Osteoblast (primary cell): ENCODE measurements at places on chromosomes 13 and 19. TPM values are rescaled to one million over a fixed set of nuclear protein-coding genes. Genes with fewer than 3 reads are reported as not detected.

DNA sequence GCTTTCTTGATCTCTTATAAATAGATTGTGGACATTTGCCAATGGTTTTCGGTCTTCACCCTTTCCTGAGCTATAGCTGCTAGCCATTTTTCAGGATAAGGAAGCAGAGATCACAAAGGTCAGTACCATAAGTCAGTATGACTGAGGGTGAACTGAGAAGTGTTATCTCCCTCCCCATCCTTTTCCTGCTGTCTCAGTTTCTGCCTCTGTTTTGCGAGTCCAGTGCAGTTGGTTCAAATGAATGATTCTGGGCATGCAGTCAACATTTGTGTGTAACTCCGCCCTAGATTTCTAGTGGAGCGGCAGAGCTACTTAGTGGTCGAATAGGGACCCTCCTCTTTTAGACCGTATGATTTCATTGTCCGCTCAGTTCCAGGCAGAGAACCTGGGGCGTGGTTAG lies 460.8 kb upstream of the ARGLU1 start:
- DNase-seq, result no peak
- no peaks in the 10 kb centered on the region for H3K27me3 ChIP-seq
- H3K4me1 ChIP-seq, result no peaks in the 10 kb centered on the region
- H3K27ac ChIP-seq, result no peak overlapping the region
- H3K4me3 ChIP-seq, result no peak overlapping the region

DNA sequence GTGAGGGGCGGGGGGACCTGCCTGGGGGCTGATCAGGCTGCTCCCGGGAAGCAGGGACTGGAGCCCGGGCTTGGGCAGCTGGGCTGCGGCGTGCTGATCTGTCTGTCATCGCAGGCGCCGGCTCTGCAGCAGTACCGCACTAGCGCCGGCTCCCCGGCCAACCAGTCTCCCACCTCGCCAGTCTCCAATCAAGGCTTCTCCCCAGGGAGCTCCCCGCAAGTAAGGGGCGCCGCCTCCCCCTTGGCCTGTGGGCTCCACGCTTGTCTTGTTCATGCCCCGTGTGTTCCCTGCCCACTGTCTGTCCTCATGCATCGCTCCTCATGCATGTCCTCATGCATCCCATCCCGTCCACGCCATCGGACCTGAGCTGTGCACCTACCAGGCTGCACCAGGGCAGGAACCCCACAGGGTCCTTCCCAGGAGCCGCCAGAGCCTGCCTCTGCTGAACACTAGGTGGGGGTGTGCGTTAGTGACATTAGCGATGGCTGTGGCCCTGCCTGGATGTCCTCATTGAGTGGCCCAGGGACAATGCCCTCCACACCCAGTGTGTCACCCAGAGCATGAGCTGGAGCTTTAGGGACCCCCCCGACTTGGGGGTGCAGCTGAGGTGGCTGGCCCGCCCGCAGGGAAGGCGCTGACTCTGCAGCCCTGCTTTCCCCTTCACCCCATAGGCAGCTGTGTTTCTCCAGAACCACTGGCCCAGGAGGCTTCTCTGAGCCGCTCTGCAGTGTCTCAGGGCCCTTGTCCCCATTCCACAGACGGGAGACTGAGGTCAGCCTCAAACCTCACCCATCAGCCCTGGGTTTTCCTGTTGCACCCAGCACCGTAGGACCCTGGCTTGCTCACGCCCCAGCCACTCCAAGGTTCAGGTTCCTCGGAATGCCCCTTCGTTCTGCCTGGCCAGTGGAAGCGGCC lies 19.5 kb downstream of the COMP start:
- no peaks in the 10 kb centered on the region for H3K27me3 ChIP-seq
- H3K4me1 ChIP-seq, result peaks cover 11% of the 10 kb centered on the region
- DNase-seq, result peak; percentile 71
- no peak overlapping the region for H3K4me3 ChIP-seq
- H3K27ac ChIP-seq, result no peak overlapping the region

GRCh38 chr19:36266375-36266961 lies 51.6 kb downstream of the ZNF146 start:
- H3K27me3 ChIP-seq, result no peaks in the 10 kb centered on the region
- H3K4me1 ChIP-seq, result no peaks in the 10 kb centered on the region
- no peak overlapping the region for H3K27ac ChIP-seq
- peak; percentile 76 for DNase-seq

GRCh38 chr19:46481947-46482346 lies 10.6 kb upstream of the PNMA8A start:
- no peaks in the 10 kb centered on the region for H3K36me3 ChIP-seq
- peaks cover 27% of the 10 kb centered on the region for H3K4me1 ChIP-seq
- DNase-seq, result peak; percentile 92
- H3K27me3 ChIP-seq, result no peaks in the 10 kb centered on the region
- peak overlapping the region; percentile 81 for H3K27ac ChIP-seq

GRCh38 chr19:35478794-35479677 lies 11.2 kb downstream of the KRTDAP start:
- no peak overlapping the region for H3K4me3 ChIP-seq
- no peak for DNase-seq
- H3K4me1 ChIP-seq, result no peaks in the 10 kb centered on the region
- no peaks in the 10 kb centered on the region for H3K36me3 ChIP-seq
- no peak overlapping the region for H3K27ac ChIP-seq

DNA sequence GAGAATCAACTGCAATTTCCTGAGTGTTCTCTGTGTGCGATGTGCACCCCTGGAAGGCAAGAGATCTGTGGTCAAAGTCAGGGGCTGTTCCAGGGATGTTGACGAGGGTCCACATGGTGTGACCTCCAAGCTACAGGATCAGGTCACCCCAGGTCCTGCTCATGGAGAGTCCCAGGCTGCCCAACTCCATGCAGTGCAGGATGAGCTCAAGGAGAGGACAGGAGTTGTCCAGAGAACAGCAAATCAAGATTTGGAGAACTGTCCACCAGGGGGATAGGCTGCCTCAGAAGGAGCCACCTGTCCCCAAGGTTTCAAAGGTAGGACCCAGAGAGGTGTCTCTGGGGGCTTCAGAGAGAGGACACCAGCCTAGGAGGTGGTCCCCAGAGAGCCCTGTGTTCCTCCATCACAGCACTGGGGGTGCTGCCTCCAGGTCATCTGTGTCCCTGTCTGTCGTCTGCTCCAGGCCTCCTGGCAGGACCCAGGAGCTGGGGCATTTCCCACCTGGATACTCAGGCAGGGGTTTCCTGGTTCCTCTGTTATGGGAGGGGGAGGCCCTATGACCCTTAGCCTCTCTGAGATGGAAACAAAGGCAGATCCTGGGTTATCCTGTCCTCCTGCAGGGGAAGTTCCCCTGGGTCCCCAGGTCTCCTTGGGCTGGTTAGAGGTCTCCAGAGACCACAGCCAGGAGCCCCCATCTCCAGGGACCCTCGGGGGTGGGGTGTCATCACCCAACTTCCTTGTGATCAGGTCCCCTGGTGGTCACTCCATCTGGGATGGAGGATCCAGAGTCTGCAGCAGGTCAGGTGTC lies 2.1 kb upstream of the CEACAM7 start:
- no peaks in the 10 kb centered on the region for H3K36me3 ChIP-seq
- no peak overlapping the region for H3K4me3 ChIP-seq
- no peaks in the 10 kb centered on the region for H3K27me3 ChIP-seq
- H3K27ac ChIP-seq, result no peak overlapping the region

- H3K36me3 ChIP-seq, result no peaks in the 10 kb centered on the region
- no peak overlapping the region for H3K27ac ChIP-seq
- DNase-seq, result no peak
- no peaks in the 10 kb centered on the region for H3K27me3 ChIP-seq
These were observed 2049.5 kb upstream of the PRR20A start for GRCh38 chr13:55091172-55091571.

DNA sequence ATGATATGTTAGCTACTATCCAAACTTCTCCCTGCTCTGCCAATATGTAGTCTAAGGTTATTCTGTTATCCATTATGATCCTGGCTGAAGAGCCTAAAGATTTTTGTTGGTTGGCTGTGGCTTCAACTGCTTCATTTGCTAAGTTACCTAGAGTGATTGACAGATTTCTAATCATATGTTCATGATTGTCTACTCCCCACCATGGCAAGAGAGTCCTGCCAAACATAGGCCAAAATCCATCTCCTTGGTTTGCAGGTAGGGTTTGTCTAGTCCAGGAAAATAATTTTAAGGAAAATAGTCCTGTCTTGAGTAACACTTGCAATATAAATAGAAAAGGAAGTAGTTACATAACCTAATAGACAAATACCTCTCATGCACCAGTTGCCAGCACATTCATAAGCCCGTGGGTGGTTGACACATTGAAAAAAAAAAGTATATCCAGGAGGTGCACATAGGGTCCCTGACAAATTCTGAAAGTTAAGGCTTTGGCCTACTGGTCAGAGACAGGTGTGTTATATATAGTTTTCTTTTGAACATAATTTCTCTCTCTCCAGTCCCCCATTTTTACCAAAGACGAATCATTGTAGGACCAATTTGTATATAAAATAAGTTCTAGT lies 5.4 kb upstream of the CBY2 start:
- no peaks in the 10 kb centered on the region for H3K36me3 ChIP-seq
- H3K27me3 ChIP-seq, result peaks cover 20% of the 10 kb centered on the region
- H3K27ac ChIP-seq, result no peak overlapping the region
- H3K4me3 ChIP-seq, result no peak overlapping the region
- DNase-seq, result peak; percentile 58

GRCh38 chr19:17473041-17473440 lies 2.7 kb downstream of the SLC27A1 start:
- peak overlapping the region; percentile 19 for H3K27ac ChIP-seq
- peak; percentile 58 for DNase-seq
- H3K4me1 ChIP-seq, result peaks cover 43% of the 10 kb centered on the region

- H3K27ac ChIP-seq, result no peak overlapping the region
- H3K36me3 ChIP-seq, result no peaks in the 10 kb centered on the region
- no peak overlapping the region for H3K4me3 ChIP-seq
- DNase-seq, result no peak
These were observed 6.4 kb upstream of the DNMT1 start for GRCh38 chr19:10201176-10201575.

DNA sequence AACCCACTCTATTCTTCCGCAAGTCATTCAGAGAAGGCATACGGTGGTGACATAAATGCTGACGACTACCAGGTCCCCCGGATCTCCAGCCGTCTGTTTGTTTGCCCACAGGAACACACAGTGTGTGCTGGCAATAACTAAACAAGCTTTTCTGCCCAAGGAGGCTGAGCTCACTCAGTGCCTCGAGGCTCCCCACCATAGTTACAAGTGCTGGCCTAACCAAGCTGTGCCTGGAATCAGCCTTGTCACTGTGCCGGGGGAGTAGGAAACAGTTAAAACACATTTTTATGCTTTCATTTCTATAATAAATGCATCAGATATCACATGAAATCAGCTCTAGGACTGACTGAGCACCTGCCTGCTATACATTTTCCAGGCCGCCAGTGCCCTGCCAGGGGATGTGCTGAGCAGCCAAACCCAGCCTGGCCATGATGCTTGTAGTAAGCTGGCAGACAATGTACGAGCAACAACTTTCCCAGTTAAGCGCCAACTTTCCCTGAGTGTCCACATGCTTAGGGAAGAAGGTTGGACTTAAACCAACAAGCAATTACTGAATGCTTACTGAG lies 28.1 kb downstream of the BRD4 start:
- no peak for DNase-seq
- no peaks in the 10 kb centered on the region for H3K36me3 ChIP-seq
- peaks cover 44% of the 10 kb centered on the region for H3K4me1 ChIP-seq

DNA sequence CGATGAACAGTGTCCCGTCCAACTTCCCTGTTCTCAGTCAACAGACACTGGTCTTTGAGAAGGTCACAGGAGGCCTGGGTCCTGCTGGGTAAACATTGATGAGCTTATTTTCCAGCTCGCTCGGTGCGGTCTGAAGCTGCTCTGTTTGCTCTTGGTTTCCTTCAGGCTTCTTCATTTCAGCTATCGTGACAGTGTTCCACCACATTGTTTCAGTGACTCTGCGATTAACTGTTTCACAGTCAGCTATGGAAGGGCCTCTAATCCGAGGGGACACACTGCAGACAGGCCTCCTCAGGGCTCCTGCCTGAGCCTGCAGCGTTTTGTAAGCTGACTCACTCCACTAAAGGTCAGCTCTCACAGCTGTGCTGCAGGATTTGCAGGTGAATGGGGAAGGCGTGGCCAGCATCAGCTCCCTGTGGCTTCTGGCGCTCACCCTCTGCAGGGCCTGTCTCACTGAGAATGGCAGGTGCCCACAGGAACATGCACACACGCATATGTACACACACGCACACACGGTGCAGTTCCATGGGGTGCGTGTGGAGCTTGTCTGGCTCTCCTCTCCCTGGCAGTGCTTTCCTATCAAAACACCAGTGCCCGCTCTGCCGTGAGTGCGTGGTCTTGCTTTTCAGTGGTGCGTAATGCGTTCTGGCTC lies 62.9 kb upstream of the MCF2L start:
- H3K27ac ChIP-seq, result no peak overlapping the region
- H3K4me3 ChIP-seq, result no peak overlapping the region
- peaks cover 46% of the 10 kb centered on the region for H3K27me3 ChIP-seq
- H3K36me3 ChIP-seq, result no peaks in the 10 kb centered on the region
- H3K4me1 ChIP-seq, result no peaks in the 10 kb centered on the region
- DNase-seq, result peak; percentile 76

GRCh38 chr19:18415178-18415867 lies 3.9 kb upstream of the SSBP4 start:
- H3K36me3 ChIP-seq, result no peaks in the 10 kb centered on the region
- peaks cover 51% of the 10 kb centered on the region for H3K4me1 ChIP-seq
- H3K27me3 ChIP-seq, result no peaks in the 10 kb centered on the region
- H3K27ac ChIP-seq, result peak overlapping the region; percentile 84
- H3K4me3 ChIP-seq, result peak overlapping the region; percentile 65

- peaks cover 11% of the 10 kb centered on the region for H3K4me1 ChIP-seq
- peaks cover 25% of the 10 kb centered on the region for H3K36me3 ChIP-seq
- peak; percentile 86 for DNase-seq
- no peak overlapping the region for H3K27ac ChIP-seq
These were observed 5.9 kb downstream of the BORCS8 start for GRCh38 chr19:19185853-19186740.

DNA sequence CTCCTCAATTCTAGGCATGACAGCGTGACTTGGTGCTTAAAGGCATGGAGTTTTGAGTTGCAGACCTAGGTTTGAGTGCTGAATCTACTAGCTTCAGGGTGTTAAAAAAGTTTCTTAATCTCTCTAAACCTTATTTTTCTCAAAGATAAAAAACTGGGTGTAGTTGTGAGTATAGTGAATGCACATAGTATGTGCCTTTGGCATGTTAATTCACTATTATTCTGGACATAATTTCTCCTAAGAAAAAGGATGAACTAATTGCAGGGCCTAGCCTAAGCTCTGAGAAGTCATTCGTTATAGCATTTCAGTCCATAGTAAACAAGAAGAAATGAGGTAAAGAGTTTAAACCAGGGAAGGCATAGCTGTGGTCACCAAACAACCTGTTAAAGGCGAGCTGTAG lies 149.0 kb downstream of the LACC1 start:
- H3K4me3 ChIP-seq, result no peak overlapping the region
- peaks cover 16% of the 10 kb centered on the region for H3K27me3 ChIP-seq
- DNase-seq, result no peak
- no peak overlapping the region for H3K27ac ChIP-seq
- no peaks in the 10 kb centered on the region for H3K36me3 ChIP-seq

GRCh38 chr19:53877361-53877766 lies 4.6 kb upstream of the PRKCG start:
- peaks cover 30% of the 10 kb centered on the region for H3K27me3 ChIP-seq
- H3K4me3 ChIP-seq, result no peak overlapping the region
- no peak overlapping the region for H3K27ac ChIP-seq
- peaks cover 36% of the 10 kb centered on the region for H3K36me3 ChIP-seq
- peaks cover 16% of the 10 kb centered on the region for H3K4me1 ChIP-seq

The KLK2 gene
- total RNA-seq, result not detected in 2 replicates

The HAUS5 gene
- total RNA-seq, result 3.2 and 4.7 TPM in 2 replicates

The CARM1 gene
- 33.7 and 41.0 TPM in 2 replicates for total RNA-seq

The C5AR2 gene
- 2.5 and 3.5 TPM in 2 replicates for total RNA-seq

The CD33 gene
- not detected in 2 replicates for total RNA-seq

The SLITRK1 gene
- total RNA-seq, result not detected in 2 replicates

The IL12RB1 gene
- 0.29 and 0.72 TPM in 2 replicates for total RNA-seq

The SYNGR4 gene
- total RNA-seq, result not detected in 2 replicates

The DAND5 gene
- not detected in 2 replicates for total RNA-seq

The CYP2A7 gene
- total RNA-seq, result not detected in 2 replicates

The ZNF98 gene
- total RNA-seq, result under 0.01 TPM in 2 replicates
